Bronchial epithelial cell (primary cell): ENCODE measurements at places on chromosomes 2 and 18. TPM values are rescaled to one million over a fixed set of nuclear protein-coding genes. Genes with fewer than 3 reads are reported as not detected.

DNA sequence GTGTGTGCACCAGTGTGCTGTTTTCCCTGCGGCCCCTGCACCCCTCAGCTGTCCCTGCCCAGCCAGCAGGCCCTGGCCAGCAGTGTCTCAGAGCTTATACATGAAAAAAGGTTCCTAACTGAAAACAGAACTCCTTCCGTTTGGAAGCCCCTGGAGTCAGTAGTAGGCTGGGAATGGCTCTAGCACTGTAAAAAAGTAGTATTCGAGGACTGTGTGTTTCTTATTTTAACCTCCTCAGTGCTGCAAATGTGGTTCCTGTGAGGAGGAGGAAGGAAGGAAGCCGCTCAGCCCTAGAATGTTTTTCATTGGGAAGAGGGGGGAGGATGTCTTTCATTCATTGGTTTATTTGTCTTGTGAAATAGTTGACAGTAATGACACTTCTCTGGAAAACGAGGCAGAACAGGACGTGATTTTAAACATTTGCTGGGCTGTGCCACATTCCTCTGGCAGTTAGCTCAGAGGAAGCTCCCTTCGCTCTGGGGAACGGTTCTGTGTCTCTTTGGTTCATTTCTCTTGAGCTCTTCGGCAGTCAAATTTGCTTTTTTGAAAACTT is 103.5 kb downstream of the SPTBN1 start:
- DNase-seq = peak; percentile 84

DNA sequence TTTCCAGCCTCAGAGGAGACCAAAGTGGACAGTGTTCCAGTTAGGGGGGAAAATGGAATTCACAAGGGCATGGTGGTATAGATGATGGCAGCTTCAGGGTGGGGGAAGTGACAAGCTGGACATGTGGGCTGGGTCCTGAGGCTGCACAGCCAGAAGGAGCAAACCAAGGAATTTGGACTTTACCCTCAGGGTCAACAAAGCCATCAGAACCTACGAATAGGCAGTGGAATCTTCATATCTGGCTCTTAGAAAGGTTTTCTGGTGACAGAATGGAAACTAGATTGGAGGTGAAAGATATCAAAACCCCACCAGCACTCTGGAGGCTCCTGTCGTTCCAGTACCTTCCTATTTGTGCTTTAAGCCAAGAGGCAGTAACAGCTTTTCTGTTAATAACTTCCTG is 127.1 kb downstream of the SETBP1 start:
- no peak for DNase-seq

DNA sequence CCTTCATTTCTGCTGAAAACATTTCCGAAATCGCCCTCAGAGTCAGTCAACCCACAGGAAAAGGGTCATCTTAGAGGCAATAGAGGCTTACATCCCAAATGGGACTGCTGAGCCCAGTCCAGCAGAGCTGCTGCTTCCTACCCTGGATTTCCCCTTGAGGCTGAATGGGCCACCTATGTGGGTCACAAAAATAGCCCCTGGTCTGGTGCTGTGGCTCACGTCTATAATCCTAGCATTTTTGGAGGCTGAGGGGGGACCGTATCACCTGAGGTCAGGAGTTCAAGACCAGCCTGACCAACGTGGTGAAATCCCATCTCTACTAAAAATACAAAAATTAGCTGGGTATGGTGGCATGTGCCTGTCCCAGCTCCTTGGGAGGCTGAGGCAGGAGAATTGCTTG is 49.3 kb downstream of the ADNP2 start:
- DNase-seq = no peak

GRCh38 chr2:85312404-85312803 is 15.4 kb downstream of the TGOLN2 start:
- DNase-seq = peak; percentile 90

DNA sequence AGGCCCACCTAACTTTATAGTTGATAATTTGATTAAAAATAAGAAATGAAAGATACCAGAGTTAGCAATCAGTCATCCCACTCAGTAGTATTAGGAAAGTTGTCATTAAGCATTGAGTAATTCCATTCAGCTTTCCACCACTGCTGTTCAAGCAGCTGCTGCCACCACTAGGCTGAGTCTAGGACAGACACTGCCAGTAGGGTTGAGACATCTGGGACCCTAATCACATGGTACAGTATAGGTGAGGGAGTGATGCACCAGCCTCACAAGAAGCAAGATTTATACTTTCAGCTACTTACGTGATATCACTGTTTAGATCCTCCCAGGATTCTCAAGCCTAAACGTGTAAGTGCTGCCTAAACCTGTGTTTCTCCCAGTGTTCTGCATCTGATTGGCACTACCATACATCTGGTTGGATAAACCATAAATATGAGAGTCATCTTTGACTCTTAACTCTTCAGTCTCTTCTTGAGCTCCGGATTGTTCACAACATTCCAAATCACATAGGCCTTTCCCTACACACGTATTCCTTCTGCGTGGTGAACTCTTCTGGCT is 3.2 kb downstream of the UBXN4 start:
- DNase-seq = peak; percentile 80

GRCh38 chr2:206452242-206452641 is 8.9 kb downstream of the ADAM23 start:
- no peak for DNase-seq

DNA sequence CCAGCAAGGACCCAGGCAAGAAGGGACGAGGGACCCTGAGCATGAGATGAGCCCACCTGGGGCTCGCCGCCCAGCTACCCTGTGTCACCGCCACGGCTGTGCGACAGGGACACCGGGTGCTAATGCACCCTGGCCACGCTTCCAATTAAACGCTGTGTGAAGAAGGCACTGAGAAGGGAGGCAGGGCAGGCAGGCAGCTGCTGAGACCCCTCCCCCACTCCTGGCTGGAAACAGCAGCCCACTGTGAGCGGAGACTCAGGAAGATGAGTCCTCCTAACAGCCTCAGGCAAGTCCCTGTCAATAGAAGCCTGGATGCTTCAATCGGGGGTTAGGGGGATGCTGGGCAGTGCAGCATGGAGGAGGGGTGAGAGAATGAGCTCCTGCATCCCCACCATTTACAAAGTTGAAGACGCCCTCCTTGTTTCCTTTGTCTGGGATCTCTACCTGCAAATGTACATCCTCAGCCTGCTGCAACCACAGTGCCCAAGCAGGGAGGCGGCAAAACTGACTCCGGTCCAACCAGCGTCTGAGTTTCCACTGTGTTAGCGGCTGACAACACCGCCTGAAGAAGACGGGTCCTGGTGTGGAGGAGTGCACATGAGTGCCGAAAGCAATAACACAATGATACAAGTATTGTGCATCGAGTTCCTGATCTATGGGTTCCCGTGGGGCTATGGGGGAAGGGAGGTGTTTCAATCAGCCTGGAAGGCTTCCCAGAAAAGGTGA is 12.8 kb downstream of the TMEM163 start:
- no peak for DNase-seq

DNA sequence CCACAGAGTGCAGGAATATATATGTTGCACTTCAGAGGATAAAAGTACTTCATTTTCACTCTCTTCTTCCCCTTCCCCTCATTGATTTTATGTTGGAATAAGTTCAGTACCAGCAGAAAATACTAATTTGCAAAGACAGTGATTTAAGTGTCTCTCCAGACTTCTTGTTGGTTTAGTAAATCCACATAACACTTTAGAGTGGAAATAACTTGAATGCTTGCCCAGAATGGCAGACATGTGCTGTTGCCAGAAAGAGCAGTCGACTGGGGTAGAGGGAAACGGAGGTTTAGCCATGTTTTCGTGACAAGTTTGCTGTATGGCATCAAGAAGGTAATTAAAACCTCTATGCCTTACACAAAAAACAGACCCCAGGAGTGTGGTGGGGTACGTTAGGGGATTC is 246.0 kb upstream of the CXCR4 start:
- no peak for DNase-seq

GRCh38 chr2:192148241-192148619 is 46.5 kb downstream of the TMEFF2 start:
- DNase-seq = no peak

- no peak for DNase-seq
Measured at GRCh38 chr2:80114812-80115211, 189.7 kb downstream of the LRRTM1 start.

GRCh38 chr18:30971338-30971956 is 71.1 kb downstream of the DSC3 start:
- peak; percentile 53 for DNase-seq

DNA sequence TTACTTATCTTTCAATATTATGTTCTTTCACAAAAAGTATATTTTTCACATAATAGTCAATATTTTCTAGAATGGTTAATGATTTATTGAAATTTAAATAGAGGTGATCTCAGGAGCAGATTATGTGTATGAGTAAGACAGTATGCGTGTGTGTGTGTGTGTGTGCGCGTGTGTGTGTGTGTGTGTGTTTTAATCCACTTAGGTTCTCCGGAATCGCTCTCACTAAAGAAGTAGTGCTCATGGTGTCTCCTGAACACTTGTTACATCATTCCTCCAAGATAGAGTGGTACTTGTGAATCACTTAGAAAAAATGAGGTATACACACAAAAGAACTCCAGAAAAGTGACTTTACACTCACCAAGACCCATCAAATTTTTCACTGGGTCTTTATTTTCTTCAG is 91.0 kb upstream of the KCNH7 start:
- peak; percentile 70 for DNase-seq

DNA sequence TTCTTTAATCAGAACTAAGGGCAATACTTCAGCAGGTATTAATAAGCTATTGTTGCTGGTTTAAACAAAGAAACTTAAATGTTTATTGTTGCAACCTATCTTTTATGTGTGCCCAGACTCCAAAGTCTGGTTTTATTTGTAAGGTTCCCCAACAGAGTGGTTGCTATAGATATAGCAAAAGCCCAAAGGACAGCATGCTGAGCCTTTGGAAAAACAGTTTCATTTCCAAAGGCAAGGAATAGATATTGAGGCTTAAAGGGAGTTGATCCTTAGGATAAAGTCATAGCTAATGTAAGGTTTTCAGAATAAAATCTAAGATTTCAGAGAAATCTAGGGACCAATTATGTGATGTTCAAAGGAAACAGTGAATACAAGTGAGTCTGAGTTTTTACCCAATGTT is 413.2 kb upstream of the SLC14A2 start:
- DNase-seq = no peak

- no peak for DNase-seq
Measured at GRCh38 chr2:157415591-157416101, 28.2 kb downstream of the CYTIP start.

- peak; percentile 52 for DNase-seq
Measured at GRCh38 chr2:40760071-40760666, 308.3 kb upstream of the SLC8A1 start.

GRCh38 chr2:69208023-69208595 is 178.9 kb downstream of the GFPT1 start:
- DNase-seq = peak; percentile 4

DNA sequence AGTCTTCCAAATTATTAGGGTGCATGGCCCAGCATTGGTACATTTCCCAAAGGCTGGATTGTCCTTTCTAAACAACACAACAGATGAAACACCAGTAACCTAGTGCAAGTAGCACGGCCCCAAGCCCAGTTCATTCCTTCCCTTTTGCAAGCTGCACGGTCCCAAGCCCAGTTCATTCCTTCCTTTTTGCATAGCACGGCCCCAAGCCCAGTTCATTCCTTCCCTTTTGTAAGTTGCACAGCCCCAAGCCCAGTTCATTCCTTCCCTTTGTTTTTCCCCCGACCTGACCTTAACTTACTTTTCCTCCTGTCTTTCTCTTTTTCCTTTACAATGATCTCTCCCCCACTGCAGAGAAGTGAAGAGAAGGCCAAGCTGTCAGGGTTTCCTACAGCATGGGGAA is 60.9 kb downstream of the C18orf63 start:
- DNase-seq = no peak

GRCh38 chr2:239230318-239231052 is 170.3 kb downstream of the HDAC4 start:
- DNase-seq = no peak

- no peak for DNase-seq
Measured at GRCh38 chr2:17793296-17793695, 23.0 kb upstream of the MSGN1 start.

DNA sequence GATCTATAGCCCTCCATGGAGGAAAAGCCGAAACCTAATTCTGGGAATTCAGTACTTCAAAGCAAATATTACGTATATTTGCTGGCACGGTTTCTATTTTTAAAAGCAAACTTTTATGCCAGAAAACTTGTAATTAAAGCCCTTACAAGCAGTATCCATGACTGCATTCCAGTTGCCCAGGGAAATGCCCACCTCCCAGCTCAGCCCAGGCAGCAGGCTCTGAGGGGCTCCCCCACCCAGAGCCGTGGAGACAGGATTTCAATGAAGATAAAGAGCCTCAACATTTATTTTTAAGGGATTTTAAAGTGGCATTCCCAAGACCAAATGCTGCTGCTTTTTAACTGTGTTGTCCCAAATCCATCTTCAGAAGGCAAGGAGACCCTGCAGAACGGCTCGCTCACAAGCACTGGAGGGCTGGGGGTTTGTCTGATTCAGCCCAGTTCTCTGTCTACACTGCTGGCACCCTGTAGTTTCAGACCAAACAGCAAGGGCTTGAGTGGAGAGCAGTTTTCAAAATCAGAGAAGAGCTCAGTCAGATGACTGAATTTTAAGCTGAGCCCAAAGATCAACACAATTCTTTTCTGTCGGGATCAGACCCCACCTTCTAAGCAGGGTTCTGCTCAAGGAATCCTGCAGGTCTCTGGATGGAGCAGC is 105.1 kb downstream of the KCNF1 start:
- DNase-seq = no peak

- DNase-seq = no peak
Measured at GRCh38 chr2:169619946-169620345, 35.8 kb downstream of the PPIG start.

- DNase-seq = no peak
Measured at GRCh38 chr2:42135381-42136312, 33.5 kb upstream of the EML4 start.

DNA sequence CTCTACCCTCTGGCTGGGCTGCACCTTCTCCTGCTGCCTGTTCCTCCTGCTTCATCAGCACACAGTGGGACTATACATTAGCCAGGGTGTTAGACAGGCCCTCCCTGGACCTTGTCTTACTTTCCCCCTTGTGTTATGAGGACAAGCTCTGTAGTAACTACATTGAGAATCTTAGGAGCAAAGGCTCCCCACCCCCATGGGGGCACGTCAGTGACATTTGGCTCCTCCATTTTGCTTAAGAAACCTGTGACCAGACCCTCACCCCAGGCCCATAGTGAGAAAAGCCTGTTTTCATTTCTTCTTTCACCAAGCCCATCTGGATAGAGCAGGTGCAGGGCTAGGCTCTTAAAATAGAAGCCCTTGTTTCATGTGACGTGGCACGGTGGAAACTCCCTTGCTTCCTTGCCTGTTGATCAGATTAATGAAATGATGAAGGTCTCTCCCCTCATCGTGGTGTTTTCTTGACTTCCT is 146.7 kb downstream of the RPIA start:
- DNase-seq = no peak

GRCh38 chr2:187383043-187383800 is 64.8 kb downstream of the CALCRL start:
- no peak for DNase-seq

- DNase-seq = no peak
Measured at GRCh38 chr2:54584598-54584997, 128.5 kb downstream of the SPTBN1 start.

The IL1RL1 gene
- total RNA-seq = 65.8 and 162 TPM in 2 replicates

The SCN9A gene
- total RNA-seq = 8.4 and 14.0 TPM in 2 replicates

The NCKAP5 gene
- total RNA-seq = 0.26 and 1.4 TPM in 2 replicates

The GNLY gene
- total RNA-seq = not detected in 2 replicates

The HADHB gene
- 105 and 135 TPM in 2 replicates for total RNA-seq

The CD8A gene
- total RNA-seq = under 0.01 TPM in 2 replicates

The ACMSD gene
- total RNA-seq = not detected in 2 replicates

The MIB1 gene
- 82.3 and 95.3 TPM in 2 replicates for total RNA-seq

The CRYGC gene
- not detected in 2 replicates for total RNA-seq

The EMILIN1 gene
- total RNA-seq = under 0.01 and 1.6 TPM in 2 replicates

The ZBTB7C gene
- under 0.01 and 1.2 TPM in 2 replicates for total RNA-seq

The LINC00305 gene
- total RNA-seq = not detected in 2 replicates

The C2orf49 gene
- total RNA-seq = 25.6 and 28.2 TPM in 2 replicates

The PARD6G gene
- 12.4 and 13.2 TPM in 2 replicates for total RNA-seq

The TMEM150A gene
- 8.3 and 9.2 TPM in 2 replicates for total RNA-seq
